ENCODE measurements at places on chromosomes 3 and 15. TPM values are rescaled to one million over a fixed set of nuclear protein-coding genes. Genes with fewer than 3 reads are reported as not detected.

DNA sequence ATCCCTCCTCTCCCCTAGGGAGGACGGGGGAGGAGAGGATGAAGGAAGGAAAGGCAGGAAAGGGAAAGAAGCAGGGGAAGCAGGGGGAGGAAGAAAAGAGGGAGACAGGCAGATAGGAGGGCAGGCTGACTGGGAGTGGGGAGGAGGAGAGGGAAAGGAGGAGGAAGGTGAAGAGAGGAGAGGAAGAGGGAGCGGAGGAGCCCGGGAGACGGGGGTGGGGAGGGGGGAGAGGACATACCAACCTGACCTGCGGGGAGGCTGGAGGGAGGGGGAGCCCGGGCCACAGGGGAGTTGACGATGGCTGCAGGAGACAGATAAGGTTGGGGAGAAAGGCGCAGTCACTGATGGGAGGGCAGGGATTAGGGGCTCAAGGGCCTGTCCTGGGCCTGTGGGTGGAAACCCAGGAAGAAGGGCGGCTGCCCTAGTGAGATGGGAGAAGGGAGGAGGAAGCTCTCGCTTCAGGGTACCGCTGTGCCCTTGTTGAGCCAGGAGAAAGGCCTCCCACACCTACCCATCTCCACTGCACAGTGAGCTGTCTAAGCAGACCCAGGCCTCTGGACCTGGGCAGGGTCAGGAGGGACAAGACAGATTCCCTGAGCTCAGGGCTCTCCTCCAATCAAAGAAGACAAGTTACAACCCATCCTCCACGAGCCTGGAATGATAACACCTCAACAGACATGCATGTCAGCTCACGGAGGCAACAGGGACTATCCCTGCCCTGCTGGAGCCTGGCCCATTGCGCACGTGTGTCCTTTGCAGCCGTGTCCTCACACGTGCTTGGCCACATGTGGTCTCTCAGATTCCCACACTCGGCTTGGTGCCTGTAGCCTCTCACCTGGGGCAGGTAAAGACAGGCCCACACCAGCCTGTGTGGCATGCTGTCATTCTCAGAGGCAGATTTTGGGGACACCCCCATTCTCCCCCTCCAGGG, 27.9 kb downstream of the C3orf18 start:
- no peak for DNase-seq

DNA sequence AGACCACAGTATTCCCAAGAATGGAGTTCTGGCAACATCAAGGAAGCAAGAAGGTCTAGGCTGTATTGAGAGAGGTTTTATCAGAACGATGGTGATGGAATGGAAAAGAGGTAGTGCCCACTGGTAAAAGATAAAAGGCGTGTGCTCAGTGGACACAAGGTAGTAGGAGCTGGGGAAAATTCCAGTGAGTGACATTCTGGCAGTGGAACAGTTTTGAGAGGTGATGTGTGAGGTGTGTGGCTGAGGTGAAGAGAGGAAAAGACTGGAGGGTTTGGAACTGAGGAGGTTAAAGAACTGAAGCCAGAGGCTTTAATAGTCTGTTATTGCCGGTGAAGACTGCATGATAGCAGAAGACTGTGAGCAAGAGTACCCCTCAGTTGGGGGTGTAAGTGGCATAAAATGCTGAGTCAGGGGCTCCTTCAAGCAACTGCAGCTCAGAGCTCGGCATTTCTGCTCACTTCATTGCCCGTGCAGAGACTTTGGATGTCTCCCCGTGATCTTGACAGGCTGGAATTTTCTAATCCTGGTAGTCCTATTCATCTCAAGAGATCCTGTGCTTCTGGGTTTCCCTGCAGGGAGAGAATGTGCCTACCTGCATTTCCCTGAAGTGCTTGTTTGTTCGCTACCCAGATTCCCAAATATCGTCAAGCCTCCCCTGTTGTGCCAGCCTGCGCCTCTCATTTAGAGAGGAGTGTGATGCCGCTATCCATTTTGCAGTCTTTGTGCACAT, 191.0 kb downstream of the SATB1 start:
- no peak for DNase-seq

DNA sequence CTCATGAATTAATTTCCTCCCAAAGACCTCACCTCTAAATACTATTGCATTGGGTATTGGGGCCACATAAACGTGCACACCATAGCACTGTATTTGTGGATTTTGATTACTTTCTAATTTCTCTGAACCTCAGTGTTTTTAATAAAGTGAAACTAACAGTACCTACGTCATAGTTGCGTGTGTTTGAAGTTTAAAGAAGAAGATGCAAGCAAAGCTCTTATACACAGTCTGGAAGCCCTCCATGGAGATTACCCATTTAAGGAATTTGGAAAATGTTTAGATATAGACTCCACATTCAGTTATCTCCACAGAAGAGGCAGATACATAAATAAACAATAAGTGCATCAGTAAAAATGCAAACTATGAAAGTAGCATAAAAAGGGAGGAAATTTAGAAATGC, 581.1 kb upstream of the GBE1 start:
- no peak for DNase-seq

GRCh38 chr15:32718821-32719716, 1.3 kb downstream of the GREM1 start:
- no peak for DNase-seq

DNA sequence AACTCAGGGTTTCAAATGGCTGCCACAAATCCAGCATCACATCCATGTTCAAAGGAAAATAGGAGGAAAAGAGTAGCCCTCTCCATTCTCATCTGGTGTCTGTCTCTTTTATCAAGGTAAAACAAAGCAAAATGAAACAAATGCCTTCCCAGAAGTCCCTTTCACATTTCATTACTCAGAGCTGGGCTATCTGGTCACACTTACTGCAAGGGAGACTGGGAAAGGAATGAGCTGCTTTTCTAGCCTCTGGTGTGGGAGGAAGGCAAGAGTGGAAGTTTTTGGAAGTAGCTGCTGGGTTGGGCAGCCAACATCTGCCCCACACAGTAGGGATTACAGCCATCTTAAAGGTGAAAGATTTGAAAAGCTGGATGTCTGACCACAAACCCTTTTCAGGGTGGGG, 51.8 kb downstream of the KLF15 start:
- no peak for DNase-seq

- DNase-seq = no peak
Measured at GRCh38 chr3:139534992-139535879, 4.3 kb downstream of the RBP1 start.

DNA sequence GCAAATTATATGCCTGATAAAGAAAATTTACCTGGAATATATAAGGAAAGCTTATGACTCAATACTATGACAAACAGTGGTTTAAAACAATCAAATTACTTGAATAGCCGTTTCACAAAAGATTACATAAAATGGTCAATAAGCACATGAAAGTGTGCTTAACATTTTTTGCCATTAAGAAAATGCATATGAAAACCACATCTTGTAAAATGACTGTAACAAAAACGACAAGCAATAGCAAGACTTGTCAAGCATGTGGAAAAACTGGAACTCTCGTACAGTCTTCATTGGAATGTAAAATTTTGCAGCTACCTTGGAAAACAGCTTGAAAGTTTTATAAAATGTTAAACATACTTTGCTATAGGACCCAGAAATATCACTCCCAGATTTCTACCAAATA, 1110.3 kb downstream of the NAALADL2 start:
- no peak for DNase-seq

GRCh38 chr15:91413142-91413541, 313.1 kb downstream of the SV2B start:
- no peak for DNase-seq

GRCh38 chr3:138230525-138230924, 43.4 kb downstream of the ARMC8 start:
- DNase-seq = no peak

DNA sequence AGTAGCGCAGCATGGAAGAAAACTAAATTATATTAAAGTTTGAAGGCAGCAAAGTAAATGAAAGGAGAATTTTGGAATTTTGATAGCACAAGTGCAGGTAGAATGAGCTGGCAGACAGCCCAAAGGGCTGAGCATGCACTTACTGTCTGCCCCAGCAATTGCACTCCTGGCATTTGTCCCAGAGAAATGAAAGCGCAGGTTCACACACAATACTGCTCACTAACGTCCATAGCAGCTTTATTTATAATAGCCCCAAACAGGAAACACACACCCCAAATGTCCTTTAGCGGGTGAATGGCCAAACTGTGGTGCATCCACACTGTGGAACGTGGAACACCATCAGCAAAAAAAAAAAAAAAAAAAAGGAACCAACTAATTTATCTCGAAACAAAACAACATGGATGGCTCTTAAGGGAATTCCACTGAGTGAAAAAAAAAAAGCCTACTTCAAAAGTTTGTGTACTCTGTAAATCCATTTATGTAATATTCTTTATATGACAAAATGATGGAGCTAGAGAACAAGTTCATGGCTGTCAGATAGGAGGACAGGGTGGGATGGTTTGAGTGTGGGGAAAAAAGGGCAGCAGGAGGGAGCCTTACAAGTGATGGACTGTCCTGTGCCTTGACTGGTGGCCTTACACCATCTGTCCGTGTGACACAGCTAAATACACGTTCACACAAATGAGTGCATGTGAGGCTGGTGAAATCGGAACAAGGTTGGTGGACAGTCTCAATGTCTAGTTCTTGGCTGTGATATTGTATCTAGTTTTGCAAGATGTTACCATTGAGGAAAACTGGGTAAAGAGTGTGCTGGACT, 6.0 kb upstream of the TM2D3 start:
- DNase-seq = no peak

GRCh38 chr3:10169000-10169496, 4.3 kb downstream of the IRAK2 start:
- no peak for DNase-seq

- DNase-seq = no peak
Measured at GRCh38 chr3:78614486-78614885, 1153.3 kb downstream of the ROBO1 start.

GRCh38 chr3:75237053-75237452, 427.1 kb upstream of the FRG2C start:
- no peak for DNase-seq

- DNase-seq = no peak
Measured at GRCh38 chr15:40567111-40567510, 2.0 kb upstream of the RPUSD2 start.

- no peak for DNase-seq
Measured at GRCh38 chr3:27907929-27908328, 185.8 kb upstream of the EOMES start.

- no peak for DNase-seq
Measured at GRCh38 chr15:88699861-88700260, 61.0 kb downstream of the ISG20 start.

DNA sequence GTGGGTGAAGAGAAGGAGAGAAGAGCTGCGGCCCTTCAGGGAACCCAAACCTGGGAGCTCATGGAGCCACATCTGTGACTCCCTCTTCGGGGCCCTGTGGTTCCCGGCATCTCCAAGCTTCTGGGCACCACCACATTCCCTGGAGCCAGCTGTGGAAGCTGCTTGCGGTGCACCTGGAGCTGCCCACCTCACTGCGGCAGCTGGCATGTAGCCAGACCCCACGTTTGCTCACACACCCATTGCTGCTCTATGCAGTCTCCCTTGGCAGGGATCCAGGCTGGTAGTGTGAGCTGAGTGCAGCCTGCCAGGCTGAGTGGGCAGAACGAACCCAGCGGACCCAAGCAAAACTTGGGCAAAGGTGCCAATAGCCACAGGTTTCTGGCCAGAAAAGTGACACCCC, 16.8 kb upstream of the PLA2G4E start:
- no peak for DNase-seq

- DNase-seq = no peak
Measured at GRCh38 chr3:129197321-129197720, 13.6 kb upstream of the CNBP start.

GRCh38 chr3:58356054-58356453, 23.4 kb downstream of the PXK start:
- DNase-seq = no peak

DNA sequence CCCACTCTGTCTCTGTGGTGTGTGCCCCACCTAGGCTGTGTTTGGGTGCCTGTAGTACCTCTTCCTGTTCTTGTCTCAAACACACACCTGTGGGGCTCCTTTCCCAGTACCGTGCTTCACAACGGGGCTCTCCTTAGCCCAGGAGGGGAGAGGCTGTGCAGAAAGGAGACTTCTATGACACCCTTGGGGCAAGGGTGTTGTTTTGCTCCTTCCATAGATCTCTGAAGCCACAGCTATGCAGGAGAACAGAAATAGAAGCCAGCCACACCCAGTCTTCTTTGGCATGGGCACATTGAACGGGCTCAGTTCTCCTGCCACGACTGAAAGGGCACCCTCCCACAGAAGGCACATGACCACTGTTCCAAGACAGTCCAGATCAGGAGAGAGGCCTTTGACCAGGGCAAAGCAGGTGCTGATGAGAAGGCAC, 74.3 kb downstream of the LIPC start:
- DNase-seq = no peak

GRCh38 chr3:139332092-139332491, 11.7 kb upstream of the MRPS22 start:
- no peak for DNase-seq

- no peak for DNase-seq
Measured at GRCh38 chr15:56468401-56468800, 3.5 kb upstream of the MNS1 start.

GRCh38 chr15:41989573-41990242, 17.4 kb upstream of the EHD4 start:
- peak; percentile 78 for DNase-seq

DNA sequence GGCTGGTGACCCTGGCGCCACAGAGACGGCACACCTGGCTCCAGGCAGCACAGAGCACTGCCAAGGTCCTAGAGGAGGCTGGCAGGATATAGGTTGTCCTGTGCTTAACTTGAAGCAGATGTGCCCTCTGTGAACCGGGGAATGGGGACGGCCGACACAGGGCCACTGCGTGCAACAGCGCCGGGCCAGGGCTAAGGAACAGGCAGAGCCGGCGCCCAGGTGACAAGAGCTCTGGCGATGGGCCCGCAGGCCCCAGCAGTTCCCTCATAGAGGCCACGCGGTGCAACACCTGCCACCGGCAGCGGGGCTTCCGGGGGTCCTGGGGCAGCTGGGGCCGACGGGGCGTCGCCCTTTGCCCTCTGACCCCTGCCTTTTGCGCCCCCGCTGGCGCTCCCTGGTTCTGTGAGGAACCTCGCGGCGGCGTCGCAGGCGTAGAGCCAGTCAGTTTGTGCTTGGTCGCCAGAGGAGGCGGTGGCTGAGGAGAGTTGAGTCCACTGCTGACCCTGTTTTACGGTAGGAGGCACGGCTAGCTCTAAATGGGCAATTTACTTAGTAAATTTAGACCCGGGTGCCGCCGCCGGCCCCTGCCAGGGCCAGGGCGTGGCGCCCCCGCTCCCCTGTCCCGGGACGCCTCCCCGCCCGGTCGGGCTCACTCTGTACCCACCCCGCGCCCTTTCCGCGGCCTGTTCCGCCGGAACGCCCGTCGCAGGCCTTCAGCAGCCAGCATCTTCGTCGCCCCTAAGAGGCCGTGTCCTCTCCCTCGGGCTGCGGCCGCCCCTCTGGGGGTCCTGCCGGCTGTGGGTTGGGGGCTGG, at the start of gene NPAP1:
Gene NPAP1, plus strand, starts transcription at position 444 of the 813 bp plus-strand sequence. Its CDS starts 93 bp downstream, at position 537.
- DNase-seq = no peak

- no peak for DNase-seq
Measured at GRCh38 chr3:60206206-60206605, 1045.0 kb downstream of the FHIT start.

Gene MASP1
- total RNA-seq = 6.2 TPM

Gene HYAL3
- 6.2 TPM for total RNA-seq

Gene MUSTN1
- 6.0 TPM for total RNA-seq

Gene ITPR1
- 38.3 TPM for total RNA-seq

Gene FANCD2OS
- not detected for total RNA-seq

Gene TMEM40
- total RNA-seq = not detected

Gene CHL1
- 36.7 TPM for total RNA-seq

Gene CCDC39
- 1.2 TPM for total RNA-seq

Gene CCR1
- total RNA-seq = 88.6 TPM
